ENCODE measurements at places on chromosomes 5 and 9. TPM values are rescaled to one million over a fixed set of nuclear protein-coding genes. Genes with fewer than 3 reads are reported as not detected.
A peak's percentile ranks its signal among the peaks of the same experiment; 100 is the strongest.

The SYK gene
- 4.1 TPM for polyA plus RNA-seq

The UBE2QL1 gene
- 0.01 TPM for polyA plus RNA-seq

The LCN15 gene
- not detected for polyA plus RNA-seq

The IL4 gene
- not detected for polyA plus RNA-seq

The RPL37 gene
- 508 TPM for polyA plus RNA-seq

The SLC34A3 gene
- polyA plus RNA-seq: not detected

The HDAC3 gene
- polyA plus RNA-seq: 84.5 TPM

The ADAMTS13 gene
- polyA plus RNA-seq: 1.8 TPM

GRCh38 chr9:32886021-32886420, 102.7 kb downstream of the TMEM215 start:
- no peak for DNase-seq

GRCh38 chr5:140925806-140926442, at the start of gene PCDHAC1:
Gene PCDHAC1 (plus strand): TSS chr5:140926299. CDS start chr5:140926893, 594 bp downstream.
- no peak for DNase-seq

DNA sequence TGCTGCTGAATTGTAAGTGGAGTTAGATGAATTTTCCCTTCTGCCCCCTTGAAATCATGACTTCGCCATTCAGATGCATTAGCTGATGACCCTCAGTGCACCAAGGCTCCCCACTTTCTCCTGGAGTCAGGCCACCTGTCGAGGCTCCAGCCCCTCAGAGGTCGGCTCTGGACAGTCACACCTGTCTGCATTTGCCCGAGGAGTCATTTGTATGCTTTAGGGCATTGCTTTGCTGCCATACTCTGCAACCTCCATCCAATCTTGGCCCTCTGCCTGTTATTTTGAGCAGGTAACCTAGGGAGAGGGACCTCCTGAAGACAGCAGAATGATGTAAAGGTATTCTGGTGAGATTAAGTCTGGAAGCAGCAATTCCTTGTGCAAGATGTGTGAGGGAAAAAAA, 144.8 kb downstream of the MACROH2A1 start:
- no peak for DNase-seq

- DNase-seq: peak; percentile 59
Observed at GRCh38 chr5:143495110-143495509, 91.6 kb upstream of the NR3C1 start.

DNA sequence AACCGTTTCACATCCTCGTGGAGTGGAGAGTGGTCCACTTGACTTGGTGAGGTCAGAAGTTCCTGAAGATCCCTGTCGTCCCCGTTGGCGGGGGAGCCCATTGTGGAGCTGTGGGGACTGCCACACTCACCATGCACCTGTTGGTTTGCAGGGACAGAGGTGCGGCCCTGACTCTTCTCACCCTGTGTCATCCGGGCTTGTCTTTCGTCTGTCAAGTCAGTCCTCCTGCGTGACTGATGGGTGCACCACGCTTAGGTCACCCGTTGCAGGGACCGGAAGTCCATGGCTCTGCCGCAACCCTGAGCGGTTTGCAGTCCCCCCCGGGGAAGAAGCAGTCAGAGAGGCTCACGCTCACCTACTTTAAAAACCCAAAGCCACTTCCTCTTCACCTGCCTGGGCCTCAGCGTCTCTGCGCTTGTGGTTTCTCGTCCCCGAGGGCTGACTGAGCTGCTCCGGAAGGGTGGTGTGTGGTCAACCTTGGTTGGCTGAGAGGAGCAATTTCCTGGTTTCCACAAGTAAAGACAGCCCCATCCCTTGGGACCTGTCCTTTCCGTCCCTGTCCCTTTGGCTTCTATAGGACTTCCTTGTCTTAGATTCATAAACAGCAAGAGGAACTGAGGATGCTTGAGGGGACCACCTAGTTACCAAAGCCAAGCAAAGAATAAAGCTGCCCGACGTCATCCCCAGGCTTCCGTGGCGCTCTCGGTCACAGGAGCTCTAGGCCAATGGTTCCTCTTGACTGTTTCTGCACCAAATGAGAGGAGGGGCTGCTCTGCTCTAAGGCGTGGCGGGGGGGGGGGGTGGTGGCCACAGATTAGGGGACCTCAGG, 53.2 kb downstream of the USP20 start:
- no peak for DNase-seq

DNA sequence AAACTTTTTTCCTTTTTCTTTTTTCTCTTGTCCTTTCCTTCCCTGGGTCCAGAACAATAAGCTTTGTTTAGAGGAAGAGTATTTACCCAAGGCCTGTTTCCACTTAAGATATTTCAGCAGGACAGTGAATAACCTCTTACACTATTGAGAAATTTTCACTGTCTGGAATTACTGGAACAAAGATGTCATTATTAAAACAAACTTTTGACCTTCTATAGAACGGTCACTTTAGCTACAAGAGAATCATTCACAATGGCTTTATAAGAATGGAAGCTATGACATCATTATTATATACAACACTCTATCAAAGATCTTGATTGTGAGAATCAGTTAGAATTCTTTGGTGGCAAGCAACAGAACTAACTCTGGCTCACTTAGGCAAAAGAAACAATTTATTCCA, 22.0 kb upstream of the ARHGAP26 start:
- peak; percentile 36 for DNase-seq

- no peak for DNase-seq
Observed at GRCh38 chr5:60366489-60366888, 333.5 kb downstream of the DEPDC1B start.

DNA sequence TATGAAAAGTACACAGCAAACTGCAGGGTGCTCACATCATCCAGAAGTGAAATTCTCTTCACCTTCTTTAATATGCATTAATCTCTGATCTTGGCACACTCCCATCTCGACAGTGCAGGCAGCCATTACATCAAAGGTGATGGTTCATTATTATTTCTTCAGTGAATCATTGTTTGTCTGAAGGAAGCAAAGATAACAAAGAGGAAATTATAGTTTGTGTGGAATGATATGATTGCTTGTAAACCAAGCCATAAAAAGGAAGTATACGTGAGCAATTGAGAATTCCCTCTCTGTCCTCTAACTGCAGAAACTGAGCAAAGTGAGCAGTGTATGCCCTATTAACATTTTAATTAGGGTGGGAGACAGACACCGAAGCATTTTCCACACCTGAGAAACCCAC, 171.6 kb upstream of the PPP1R2B start:
- no peak for DNase-seq

DNA sequence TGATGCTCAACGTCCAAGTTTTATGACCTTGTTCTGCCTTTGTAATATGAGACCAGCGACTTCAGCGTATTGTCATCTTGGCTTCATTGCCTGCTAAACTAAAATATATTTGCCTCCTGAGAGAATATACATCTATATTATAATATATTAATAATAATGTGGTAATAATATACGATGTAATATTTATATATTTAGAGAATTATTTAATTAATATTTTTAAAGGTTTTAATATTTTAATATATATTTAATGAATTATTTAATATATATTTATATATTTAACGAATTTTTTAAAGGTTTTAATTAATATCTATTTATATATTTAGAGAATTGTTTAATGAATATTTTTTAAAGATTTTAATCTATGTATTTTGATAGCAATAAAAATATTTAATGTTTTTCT, 700.7 kb downstream of the TAF11L14 start:
- DNase-seq: no peak

GRCh38 chr5:151288180-151288579, 15.4 kb downstream of the SLC36A3 start:
- peak; percentile 59 for DNase-seq

DNA sequence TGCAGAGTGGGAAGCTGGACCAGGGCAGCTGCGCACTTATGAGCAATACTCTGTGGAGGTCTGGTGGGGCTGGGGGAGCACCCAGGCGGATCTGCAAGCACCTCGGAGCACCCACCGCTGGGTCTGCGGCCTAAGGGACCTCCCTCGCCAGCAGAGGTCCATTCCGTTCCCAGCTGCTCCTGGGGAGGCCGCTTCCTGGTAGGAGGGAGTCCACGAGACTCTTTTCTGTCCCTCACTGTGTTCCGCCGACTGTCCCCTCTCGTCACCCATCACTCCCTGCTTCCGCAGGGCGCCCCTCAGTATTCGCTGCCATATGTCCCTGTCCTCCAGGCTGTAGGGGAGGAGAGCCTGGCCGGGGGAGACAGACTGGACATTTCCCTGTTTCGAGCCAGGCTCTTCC, 45.5 kb downstream of the NDST1 start:
- DNase-seq: no peak

DNA sequence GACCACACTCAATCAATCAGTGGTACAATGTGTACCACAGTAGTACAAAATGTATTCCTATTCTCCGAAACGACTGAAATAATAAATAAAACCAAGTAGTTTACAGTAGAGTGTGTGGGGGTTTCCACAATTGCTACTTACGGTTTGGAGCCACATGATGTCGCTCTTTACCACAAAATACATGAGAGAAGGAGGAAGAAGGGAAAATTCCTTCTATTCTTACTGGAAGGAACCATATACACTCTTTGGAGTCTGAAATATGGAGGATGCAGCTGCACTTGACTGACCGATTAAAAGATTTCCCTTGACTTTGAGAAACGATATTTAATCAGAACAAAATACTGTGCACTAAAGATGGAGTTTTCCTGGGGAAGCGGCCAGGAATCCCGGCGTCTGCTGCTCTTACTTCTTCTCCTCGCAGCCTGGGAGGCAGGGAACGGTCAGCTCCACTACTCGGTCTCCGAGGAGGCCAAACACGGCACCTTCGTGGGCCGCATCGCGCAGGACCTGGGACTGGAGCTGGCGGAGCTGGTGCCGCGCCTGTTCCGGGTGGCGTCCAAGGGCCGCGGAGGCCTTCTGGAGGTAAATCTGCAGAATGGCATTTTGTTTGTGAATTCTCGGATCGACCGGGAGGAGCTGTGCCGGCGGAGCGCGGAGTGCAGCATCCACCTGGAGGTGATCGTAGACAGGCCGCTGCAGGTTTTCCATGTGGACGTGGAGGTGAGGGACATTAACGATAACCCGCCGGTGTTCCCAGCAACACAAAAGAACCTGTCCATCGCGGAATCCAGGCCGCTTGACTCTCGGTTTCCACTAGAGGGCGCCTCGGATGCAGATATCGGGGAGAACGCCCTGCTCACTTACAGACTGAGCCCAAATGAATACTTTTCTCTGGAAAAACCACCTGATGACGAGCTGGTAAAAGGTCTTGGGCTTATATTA, at the start of gene PCDHA4:
PCDHA4 (plus strand) TSS at position 235 of the 942 bp plus-strand sequence.
- peak; percentile 42 for DNase-seq

DNA sequence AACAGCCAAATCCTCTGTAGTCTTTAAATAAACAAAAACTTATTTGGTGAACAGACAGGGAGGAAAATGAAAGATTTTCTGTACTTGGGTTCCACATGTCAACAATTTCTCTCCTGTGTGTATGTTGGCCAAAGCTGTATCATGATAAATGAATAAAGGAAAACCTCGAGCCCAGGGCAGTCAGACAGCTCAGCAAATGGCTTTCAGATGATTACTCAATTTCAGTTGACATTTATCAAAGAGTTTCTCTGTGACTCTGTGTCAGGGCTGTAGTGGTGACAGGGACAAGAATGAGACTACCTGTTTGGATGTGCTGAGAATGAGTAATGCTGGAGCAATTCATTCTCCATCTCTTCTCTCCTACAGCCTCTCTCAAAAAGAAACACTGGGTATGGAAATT, 45.7 kb upstream of the PTGS1 start:
- peak; percentile 14 for DNase-seq

- DNase-seq: peak; percentile 9
Observed at GRCh38 chr9:74499111-74499601, 2.0 kb downstream of the RORB start.

DNA sequence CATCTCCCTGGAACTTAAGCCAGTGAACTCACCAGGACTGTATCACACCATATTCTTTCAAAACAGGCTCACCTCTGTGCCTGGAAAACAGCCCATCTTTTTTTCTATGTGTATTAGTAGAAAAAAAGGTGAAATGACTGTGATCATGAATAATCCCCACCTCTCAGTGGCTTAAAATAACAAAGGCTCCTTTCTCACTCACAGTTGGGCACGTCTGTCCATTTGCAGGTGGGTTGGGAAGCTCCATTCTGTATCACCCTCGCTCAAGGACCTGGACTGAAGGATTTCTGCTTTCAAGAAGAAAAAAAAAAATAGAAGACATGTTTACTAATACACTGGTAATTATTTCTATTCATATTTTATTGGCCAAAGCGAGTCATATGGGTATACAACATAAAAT, 17.3 kb upstream of the FGF1 start:
- DNase-seq: no peak

GRCh38 chr5:28576022-28576421, 1537.6 kb upstream of the CDH9 start:
- DNase-seq: peak; percentile 17

DNA sequence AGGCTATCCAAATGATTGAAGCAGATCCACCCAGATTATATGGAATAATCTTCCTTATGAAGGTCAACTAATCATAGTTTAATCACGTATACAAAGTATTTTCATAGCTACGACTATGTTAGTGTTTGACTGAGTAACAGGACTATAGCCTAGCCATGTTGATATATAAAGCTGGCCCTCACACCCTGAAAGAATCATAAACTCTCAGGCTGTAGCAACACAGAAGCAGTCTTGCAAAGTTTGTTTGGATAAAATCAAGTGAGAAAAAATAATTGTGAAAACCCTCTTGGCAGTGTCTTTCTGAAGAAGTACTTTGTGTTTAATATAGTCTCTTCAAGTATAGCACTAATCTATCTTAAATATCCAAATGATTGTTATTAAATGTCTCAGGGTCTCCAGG, 374.5 kb upstream of the DAB2 start:
- no peak for DNase-seq

- DNase-seq: no peak
Observed at GRCh38 chr5:74295676-74296075, 344.9 kb downstream of the ENC1 start.

- DNase-seq: peak; percentile 4
Observed at GRCh38 chr5:89397096-89397495, 514.1 kb upstream of the MEF2C start.

- no peak for DNase-seq
Observed at GRCh38 chr5:13581914-13582313, 362.6 kb downstream of the DNAH5 start.

GRCh38 chr5:96114736-96115135, 153.1 kb upstream of the ELL2 start:
- DNase-seq: peak; percentile 84

DNA sequence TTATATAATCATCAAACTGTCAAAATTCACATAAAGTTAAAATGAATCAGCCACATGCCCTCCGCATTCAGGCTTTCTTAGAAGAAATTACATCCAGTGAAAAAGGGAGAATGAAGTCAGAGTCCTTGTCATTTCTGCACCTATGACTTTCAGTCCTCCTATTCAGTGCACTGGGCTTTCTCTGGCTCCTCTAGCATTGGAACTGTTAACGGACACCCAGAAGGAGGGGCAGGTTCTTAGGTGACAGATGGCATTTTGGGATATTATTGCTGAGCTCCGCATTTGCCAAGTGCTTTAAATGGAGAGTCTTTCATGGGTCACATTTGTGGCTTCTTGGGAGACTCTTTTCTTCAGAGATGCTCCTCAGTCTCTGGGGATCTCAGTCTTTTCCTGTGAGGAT, 40.0 kb downstream of the ADAMTS19 start:
- no peak for DNase-seq
